ENCODE measurements at places on chromosomes 4 and X.
A peak's percentile ranks its signal among the peaks of the same experiment; 100 is the strongest.

- DNase-seq = no peak
Observed at GRCh38 chr4:26729027-26729426, 131.6 kb upstream of the STIM2 start.

DNA sequence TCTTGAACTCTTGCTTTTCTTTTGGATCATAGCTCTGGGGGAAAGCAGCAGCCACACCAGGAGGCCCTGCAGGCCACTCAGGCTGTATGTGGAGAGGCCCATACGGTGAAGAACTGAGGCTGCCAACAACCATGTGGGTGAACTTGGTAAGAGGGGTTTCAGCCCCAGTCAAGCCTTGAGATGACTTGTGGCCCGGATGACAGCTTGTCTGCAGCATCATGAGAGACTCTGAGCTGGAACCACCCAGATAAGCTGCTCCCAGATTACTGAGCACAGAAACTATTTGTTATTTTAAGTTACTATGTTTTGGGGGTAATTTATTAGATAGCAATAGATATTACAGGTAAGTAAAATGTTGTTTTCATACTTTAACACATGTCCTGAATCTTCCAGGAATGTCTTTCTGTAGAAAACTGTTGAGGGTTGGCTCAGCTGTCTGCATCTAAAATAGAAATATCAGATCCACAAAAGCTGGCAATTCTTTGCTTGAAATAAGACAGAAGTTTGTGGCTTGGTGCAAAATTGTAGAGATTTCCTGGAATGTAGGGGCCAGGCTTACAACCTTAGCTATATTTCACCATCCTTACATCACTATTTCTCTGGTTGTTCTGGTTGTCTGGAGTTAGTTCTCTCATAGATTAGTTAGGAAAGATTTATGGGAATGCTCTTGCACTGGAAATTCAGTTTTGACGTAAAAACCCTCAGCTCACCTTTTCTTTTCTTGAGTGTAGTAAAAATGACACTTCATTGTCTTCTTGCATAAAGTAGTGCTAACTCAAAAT, 272.1 kb downstream of the RAPGEF2 start:
- peak; percentile 72 for DNase-seq

DNA sequence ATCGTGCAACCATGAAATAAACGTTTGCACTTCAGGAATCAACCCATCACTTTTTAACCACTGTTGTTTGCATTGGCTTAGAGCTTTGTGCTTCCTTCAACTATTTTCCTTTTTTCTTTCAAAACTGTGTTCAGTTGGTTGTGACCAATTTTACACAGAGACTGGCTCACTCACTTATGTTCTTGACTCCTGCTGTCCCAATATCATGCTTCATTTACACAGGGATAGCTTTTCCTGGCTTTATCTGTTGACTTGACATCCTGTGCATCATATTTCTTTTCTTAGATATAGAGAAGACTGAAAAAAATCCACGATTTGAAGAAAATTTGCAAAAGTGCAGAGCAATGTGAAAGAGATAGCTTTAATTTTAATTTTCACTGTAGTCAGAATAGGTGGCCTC, 38.8 kb downstream of the REPS2 start:
- no peak for DNase-seq

DNA sequence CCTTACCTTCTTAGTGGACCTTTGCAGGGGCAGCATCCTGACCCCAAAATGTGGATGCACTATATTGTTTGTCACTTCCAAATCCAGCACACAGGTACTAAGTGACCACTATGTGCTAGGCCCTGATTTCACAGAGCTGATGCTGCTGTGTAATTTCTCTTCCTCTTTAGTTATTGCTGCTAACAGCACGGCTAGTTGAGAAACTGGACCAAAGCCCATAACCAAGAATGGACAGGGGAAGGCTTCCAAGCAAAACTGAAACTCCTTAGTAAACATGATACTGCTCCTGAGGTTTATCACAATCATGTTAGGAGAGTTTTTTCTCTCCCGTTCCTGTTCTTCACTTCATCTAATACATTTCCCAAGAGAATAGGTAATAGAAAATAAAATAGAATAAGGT, 172.9 kb upstream of the TTC29 start:
- peak; percentile 41 for DNase-seq

DNA sequence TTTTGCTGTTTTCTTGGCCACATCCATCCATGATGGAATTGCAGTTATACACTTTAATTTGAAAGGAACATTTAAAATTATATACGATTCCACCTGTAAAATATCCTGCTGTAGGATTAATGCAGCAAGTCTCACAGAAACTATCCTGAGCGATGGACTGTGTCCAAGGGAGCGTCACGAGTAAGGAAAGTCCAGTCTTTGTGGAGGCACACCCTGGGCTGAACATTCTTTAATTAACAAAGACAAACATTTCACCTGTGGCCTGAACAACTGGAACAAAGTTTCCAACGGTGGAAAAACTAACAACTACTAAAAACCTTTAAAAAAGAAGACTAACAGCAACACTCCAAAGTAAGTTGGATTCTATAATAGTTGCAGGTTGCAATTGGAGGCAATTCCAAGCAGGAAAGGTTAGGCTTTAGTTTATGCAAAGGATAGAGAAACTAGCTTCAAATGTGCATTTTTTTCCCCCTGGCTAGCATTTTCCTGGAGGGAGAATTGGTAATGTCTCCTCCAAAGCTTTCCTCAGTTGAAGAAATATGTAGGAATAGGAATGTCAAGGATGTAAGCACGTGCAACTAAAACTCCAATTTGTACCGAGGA, 11.0 kb downstream of the EREG start:
- DNase-seq = no peak

DNA sequence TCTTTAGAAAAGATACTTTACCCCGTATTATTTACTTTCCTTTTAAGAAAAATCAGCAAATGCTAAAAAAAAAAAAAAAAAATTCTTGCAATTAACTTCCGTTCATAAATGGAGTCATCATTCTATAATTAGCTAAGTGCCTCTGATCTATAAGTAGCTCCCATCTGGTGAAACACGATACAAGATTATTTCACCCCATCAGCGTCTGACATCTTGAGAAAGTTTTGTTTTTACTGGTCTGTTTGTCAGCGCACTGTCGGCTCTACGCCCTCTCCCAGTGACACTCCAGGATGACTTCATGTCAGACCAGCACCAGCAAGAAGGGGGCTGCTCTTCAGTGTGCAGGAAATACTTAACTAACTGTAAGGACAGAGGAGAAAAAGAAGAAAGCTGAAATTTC, 108.3 kb downstream of the AFAP1 start:
- DNase-seq = peak; percentile 19

DNA sequence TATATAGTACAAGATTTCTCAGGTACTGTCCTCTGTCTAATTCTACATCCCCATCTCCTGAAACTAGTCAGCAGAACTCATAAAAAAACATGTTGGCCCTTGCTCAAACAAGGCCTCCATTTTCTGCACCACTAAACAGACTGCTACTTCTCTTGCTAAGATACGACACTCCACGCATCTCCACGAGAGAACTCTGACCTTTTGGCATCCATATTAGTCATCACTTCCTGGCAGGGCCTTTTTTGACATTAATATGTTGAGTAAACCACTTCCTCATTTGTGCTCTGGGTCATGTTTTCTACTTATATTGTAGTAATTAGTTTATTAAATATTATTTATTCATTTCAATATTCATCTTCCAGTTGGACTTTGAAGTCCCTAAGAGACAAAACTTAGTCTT, 65.6 kb downstream of the DCAF8L1 start:
- no peak for DNase-seq

DNA sequence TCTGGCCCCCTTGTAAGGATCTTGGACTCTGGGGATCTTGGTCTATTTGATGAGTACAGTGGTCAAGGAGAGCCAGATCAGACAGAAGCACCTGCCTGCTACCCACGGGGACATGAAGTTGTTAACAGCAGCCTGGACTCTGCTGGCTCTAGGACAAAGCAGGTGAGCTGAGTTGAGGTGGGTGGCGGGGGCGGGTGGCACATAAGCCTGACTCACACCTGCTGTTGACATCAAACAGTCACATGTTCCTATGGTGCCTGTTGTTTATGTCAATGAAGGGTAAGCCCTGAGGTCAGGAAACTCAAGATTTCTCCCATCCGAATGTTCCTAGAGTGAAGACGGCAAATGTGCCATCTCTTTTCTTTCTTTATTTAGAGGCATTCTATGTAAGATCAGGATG, 50.1 kb upstream of the CLNK start:
- no peak for DNase-seq

- no peak for DNase-seq
Observed at GRCh38 chr4:104907074-104907649, 239.5 kb upstream of the TET2 start.

- DNase-seq = peak; percentile 63
Observed at GRCh38 chr4:38565271-38566199, 98.5 kb upstream of the KLF3 start.

GRCh38 chrX:10841579-10841978, 221.2 kb upstream of the MID1 start:
- peak; percentile 4 for DNase-seq

DNA sequence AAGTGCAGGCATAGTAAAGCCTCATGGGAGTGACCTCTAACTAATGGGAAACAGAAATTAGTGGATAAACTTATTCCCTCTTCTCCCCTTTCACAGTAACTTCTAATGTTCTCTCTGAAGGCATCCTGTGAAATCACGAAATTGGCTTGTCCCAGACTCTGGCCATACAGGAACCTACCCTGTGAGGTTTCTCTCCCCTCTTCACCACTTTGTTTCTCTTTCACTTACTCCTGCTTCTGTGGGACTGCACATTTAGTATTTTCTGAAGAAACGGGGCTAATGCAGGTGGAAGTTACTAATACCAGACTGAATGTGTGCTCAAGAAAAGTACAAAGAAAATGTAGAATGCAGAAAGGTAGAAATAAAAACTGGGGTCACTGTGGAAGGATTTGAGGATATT, 20.0 kb downstream of the ZNF330 start:
- DNase-seq = no peak

GRCh38 chr4:17760626-17761025, 20.8 kb downstream of the FAM184B start:
- no peak for DNase-seq

DNA sequence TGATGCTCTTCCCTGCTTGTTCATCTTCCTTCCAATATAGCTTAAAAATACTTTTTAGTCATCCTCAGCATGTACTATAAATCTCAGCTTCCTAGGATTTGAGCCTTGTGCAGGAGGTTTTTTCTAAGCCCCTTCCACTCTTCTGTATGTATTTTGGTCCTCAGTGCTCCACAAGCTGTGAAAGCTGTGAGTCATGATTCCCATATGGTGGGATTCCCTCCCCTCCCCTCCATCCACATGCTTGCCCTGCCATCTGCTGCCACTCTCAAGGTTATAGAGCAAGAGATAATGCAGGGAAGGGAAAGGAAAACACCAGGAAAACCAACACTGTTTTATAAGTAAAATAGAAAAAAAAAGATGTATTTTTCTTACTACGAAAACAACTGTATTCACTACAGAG, 58.5 kb upstream of the AP1S2 start:
- no peak for DNase-seq

- DNase-seq = no peak
Observed at GRCh38 chr4:188876881-188877280, 737.6 kb downstream of the TRIML1 start.

- DNase-seq = no peak
Observed at GRCh38 chr4:110046588-110047049, 133.9 kb downstream of the EGF start.

DNA sequence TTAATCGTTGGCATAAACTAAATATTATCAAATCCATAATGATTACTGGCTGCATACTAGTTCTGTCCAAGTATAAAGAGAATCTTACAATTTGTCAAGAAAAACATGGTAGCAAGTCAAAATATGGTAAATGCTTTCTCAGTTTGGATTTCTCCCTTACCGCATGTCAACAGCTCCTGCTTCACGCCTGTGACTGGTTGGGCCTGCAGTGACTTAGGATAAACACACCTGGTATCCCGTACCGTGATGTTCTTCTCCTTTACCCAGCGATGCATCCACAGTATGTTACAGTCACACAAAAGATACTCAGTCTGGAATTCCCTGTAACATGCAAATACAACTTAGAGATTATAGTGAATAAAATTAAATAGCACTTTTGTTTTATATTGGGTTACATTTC, 71.1 kb downstream of the ADGRA3 start:
- no peak for DNase-seq

DNA sequence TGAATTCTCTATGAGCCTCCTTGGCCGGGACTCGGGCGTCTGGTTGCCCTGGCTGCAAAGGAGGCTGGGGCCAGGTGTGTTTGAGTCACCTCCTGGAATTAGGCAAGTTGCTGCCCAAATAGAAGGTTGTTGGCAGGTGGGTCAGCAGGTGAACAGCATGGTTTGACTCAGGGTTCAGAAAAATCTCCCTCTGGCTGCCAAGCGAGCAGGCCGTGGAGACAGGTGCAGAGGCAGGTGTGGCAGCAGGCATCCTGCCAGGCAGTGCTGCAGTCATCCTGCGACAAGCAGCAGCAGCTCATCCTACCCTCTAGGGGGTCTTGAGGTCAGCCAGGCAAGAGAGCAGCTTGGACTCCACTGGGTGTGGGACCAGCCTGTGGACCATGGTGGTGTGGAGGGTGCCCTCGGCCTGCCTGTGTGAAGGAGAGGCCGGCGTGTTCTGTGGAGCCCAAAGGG, 8.2 kb downstream of the MSANTD1 start:
- DNase-seq = no peak

GRCh38 chr4:164439037-164439436, 314.9 kb upstream of the SMIM31 start:
- no peak for DNase-seq

DNA sequence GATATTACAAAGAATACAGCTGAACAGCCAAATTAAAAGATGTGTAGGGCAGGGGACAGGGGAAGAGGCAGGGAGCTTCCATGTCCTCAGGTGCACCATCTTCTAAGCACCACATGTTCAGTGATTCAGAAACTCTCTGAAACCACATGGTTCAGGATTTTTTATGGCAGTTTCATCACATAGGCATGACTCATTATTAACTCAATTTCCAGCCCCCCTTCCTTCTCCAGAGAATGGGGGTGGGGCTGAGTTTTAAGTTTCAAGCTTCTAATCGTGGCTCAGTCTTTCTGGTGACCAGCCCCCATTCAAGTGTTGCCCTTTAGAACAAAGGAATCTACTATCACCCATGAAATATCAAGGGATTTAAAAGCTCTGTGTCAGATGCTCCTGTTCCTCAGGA, 317.8 kb upstream of the GALNT7 start:
- peak; percentile 74 for DNase-seq

DNA sequence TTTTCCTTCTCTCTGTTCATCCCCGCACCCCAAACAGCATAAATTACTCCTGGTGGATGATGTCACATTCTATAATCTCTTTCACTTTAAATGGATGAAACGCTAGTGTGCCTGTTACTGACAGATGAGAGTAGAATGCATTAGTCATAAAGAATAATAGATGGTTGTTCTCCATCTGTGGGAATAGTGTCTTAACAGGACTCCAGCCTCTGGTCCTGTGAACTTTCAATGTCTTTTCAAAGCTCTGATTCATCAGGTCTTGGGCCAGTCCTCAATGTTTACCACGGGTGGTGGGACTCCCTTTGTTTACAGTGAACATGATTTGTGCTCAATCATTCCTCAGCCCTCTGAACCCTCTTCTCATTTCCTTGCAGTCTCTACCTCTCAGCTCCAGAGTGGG, 182.6 kb downstream of the GABRB1 start:
- no peak for DNase-seq

GRCh38 chr4:162350331-162350730, 186.5 kb upstream of the FSTL5 start:
- no peak for DNase-seq

GRCh38 chr4:102579794-102580462, 78.8 kb downstream of the NFKB1 start:
- no peak for DNase-seq

Data from AG08395 (cell line).